GM03348 (cell line): ENCODE measurements at places on chromosomes 7 and 10.
A peak's percentile ranks its signal among the peaks of the same experiment; 100 is the strongest.

- peak; percentile 82 for DNase-seq
Observed at GRCh38 chr7:517774-518629, 1.6 kb downstream of the PDGFA start.

GRCh38 chr10:117993166-117993565, 53.6 kb downstream of the RAB11FIP2 start:
- no peak for DNase-seq

DNA sequence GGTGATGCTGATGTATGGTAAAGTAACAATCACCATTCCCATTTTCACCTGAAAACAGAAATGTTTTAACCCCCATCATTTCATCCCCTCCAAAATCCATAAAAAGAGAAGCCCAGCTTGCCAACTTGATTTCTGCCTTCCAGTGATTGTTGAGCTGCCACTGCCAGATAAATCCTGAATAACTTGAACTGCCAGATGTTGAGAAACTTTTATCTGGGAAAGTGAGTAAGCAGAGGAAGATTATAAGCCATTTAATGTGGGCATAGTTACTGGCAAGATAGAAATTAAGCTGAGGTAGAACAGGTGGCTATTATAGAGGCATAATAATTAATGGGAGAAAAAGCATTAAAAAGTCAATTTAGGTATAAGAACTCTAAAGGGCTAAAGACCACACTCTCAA, 534.1 kb downstream of the ANKRD7 start:
- DNase-seq, result no peak

GRCh38 chr10:122864901-122865300, 14.5 kb downstream of the FAM24B start:
- DNase-seq, result peak; percentile 37

GRCh38 chr10:113369365-113369694, 183.5 kb upstream of the HABP2 start:
- DNase-seq, result no peak

- DNase-seq, result no peak
Observed at GRCh38 chr10:34781711-34782110, 33.4 kb downstream of the PARD3 start.

GRCh38 chr10:61302124-61302523, 151.1 kb downstream of the TMEM26 start:
- DNase-seq, result peak; percentile 24

- peak; percentile 45 for DNase-seq
Observed at GRCh38 chr7:32586291-32587221, 91.3 kb downstream of the AVL9 start.

DNA sequence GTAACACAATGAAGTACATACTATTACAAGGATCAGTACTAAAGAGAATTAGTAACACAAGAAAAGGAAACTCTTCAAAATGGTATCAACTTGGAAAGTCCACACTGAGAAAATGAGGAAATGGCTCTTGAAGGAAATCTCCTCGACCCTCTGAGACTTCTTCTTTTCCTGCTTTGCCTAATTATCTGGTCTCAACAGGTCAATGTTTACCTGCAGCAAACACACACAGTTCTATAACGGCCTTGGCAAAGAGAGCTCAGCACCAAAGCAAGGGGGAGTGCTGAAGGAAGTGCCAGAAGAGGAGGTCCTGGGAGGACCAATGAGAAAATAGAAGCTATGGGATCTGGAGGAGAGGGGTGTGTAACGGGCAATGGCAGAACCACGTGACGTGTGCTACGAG, 21.9 kb downstream of the CHCHD3 start:
- DNase-seq, result no peak

DNA sequence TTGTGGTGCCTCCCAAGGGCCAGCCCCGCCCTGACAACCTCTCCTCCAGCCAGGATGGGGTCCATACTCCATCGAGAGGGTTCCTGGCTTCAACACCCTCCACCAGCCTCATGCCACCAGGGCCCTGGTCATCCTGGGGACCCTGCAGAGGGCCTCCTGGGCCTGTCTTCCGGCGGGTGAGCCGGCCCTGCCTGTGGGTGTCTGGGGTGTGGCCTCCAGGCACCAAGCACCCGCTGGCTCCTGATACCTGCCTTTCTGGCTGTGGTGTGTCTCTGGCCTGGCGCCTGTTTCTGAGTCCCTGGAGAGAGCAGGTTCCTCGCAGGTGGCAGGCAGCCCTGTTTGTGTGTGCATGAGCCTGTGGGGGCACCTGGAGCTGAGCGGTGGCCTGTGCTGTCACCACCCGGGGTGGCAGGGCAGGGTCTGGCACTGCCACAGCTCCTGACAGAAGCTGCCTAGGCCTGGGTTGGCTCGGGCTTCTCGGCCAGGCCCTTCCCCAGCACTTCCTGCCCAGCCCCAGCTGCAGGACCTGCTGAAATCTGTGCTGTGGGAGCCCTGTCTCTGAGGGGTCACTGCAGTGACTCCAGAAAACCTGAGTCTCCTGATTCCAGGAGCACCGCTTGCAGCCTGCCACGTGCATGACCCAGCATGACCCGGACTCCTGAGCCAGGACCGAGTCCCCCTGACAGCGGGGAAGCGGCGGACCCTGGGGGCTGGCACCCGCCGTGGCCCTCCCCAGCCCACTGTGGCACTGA, 18.4 kb downstream of the ADAM8 start:
- DNase-seq, result no peak

DNA sequence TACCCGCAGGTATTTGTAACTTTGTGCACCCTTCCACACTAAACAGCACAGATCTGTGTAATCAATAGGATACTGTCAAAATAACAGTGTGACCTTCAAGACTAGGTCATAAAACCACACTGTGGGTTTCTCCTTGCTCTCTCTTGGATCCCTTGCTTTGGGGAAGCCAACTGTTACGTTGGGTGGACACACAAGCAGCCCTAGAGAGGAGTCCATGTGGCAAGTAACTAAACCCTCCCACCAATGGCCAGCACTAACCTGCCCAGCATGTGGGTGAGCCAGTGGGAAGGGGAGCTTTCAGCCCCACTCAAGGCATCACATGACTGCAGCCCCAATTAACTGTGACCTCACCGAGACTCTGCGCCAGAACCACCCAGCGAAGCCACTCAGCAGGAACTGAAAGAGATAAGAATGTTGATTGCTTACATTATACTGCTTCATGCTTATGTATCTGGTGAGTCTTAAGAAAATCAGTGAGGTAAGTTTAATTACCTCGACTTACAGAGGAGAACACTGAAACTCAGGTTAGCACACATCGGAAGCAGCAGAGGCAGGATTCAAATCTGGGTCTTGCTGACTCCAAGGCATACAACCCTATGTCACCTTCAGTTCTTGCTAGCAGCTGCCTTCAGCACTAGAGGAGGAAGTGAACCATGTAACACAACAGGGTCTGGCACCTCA, 9.4 kb upstream of the ZC3HAV1 start:
- no peak for DNase-seq

GRCh38 chr10:49394933-49395740, 752 bp downstream of the DRGX start:
- DNase-seq, result no peak

- no peak for DNase-seq
Observed at GRCh38 chr7:6495597-6496262, 48.0 kb upstream of the DAGLB start.

DNA sequence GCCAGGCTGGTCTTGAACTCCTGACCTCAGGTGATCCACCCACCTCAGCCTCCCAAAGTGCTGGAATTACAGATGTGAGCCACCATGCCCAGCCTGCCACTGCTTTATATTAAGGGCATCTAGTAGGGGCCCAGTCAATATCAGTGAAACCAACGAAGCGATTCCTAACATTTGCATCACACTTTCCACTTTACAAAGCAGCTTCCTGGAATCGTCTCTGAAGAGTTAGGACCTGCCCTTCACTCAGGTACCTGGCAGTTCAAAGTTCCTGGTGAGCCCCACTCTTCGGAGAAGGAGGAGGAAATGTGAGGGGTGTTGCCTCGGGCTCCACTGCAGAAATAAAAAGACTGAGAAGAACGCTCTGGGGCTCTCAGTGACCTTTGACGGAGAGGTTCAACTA, 31.1 kb upstream of the EZH2 start:
- no peak for DNase-seq

DNA sequence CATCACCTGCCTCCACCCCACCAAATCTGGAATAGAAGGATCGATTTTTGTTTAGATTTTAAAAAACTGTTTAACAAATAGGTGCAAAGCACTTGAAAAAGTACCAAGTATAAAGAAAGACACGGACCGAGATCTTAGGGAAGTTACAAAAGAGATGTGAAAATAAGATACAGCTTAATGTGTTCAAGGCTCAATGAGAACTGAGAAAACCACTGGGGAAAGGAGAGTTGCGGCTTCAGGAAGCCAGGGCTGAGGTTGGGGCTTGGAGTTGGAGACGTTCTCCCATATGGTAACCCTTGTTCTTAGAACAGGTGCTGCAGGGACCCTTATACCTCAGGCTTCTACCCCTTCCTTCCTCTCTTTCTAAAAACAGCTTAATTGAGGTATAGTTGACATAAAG, 140.2 kb downstream of the FANK1 start:
- no peak for DNase-seq

- peak; percentile 77 for DNase-seq
Observed at GRCh38 chr7:40918701-40919271, 784.0 kb downstream of the SUGCT start.

- no peak for DNase-seq
Observed at GRCh38 chr10:4784667-4785333, 41.2 kb upstream of the AKR1E2 start.

DNA sequence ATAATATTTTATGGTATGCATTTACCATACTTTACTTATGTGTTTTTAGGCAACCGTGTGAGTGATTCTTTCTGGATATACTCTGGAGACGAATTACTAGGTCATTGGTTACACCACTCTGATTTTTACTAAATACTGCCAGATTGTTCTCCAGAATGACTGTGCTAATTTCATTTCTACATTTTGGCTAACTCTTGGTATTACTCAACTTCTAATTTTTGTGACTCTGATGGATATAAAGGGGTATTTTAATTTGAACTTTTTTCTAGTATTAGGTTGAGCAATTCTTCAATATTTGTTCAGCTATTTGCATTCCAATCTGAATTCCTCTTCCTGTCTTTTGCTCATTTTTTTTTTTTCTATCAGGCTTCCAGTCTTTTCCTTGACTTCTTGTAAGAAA, 223.6 kb downstream of the MDFIC start:
- DNase-seq, result peak; percentile 41

- peak; percentile 53 for DNase-seq
Observed at GRCh38 chr10:132793871-132794849, 8.2 kb upstream of the NKX6-2 start.

DNA sequence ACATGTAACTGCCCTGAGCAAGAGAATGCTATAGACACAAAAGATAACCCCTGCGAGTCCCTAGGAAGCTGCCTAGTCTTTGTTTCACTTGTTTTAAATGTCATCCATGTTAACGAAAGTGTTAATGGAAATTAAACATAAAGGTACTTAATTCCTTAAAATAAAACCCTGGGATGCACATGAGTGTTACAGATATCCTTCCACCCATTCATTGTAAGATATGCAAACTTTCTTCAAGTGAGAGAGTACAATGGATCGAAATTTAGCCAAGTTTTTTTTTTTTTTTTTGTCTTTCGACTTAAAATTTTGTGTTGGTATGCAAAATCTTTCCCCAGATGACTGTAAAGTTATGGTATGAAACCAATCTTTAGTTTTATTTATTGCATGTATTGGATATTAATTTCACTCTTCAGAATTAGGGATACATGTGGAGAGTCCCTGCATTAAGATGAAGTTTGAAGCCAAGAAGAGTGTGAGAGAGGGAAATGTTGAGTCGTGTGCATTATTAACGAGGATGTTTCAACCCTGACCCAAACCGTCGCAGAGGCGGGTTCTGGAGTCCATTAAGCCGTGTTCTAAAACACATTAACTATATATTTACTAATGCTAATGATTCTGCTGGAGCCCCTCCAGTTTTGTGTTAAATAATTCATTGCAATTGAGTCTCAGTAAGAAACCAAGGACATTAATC, 1.6 kb downstream of the CDK14 start:
- DNase-seq, result peak; percentile 23

DNA sequence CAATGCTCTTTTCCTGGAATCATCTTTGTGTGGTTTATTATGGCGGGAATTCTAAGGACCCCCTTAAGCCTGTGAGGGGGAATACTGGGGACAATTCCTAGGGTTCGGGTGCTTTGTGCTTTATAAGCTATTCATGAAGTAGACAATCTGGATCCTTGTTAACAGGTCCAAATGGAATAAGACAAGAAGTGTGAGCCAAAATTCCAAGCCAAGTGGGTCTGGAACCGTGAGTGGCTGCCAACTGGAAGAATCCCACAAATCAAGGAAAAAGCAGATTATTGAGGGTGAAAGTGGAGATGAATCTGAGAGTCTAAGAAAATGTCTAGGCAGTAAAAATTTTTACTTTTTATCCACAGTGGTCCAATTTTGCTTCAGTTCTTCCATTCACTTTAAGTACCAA, 136.8 kb downstream of the MDFIC start:
- DNase-seq, result no peak
